M059J (cell line): ENCODE measurements at places on chromosomes 12 and 14. TPM values are rescaled to one million over a fixed set of nuclear protein-coding genes. Genes with fewer than 3 reads are reported as not detected.

- DNase-seq, result peak; percentile 74
Observed at GRCh38 chr12:120013659-120014380, 24.8 kb downstream of the BICDL1 start.

GRCh38 chr14:53882684-53883083, 73.9 kb downstream of the BMP4 start:
- DNase-seq, result peak; percentile 9

PTPRO gene
- total RNA-seq, result 0.02 and 0.32 TPM in 2 replicates

GRCh38 chr14:65993996-65994395, 492.2 kb upstream of the CCDC196 start:
- DNase-seq, result no peak

CLEC9A gene
- 0.07 TPM in 1 of 2 replicates, not detected in the other for total RNA-seq

DNA sequence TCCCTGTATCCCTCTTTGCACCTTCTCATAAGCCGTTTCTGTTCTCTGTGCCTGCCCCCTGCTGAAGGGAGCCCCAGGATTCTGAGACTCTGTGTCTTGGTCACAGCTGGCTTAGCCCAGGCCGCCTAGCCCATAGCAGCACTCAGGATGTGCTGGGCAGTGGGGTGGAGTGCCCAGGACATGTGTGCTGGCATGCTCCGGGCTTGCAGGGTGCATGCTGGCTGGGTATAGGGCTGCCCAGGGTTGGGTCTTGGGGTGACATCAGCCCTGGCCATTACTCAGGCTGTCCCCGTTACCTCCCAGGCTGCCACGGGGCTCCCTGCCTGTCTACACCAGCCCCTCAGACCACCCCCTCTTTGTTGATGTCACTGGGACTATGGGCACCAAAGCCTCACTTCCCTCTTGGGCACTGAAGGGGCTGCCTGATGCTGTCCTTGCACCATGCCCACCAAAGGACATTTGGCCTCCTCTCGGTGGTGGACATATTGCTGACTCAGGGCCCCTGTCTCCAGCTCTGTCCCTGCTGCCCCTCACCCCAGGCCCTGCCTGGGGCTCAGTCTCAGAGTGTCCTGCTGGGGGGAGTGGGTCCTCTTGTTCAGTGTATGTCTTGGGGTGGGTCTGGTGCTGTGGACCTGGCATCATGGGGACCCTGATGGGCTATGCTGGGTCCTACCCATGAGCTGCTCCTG, 2.4 kb downstream of the CEP170B start:
- no peak for DNase-seq

SLC2A14 gene
- total RNA-seq, result not detected in 2 replicates

MNAT1 gene
- total RNA-seq, result 81.6 and 99.3 TPM in 2 replicates

GRCh38 chr12:23008623-23009022, 383.7 kb downstream of the ETNK1 start:
- DNase-seq, result no peak

MUCL1 gene
- total RNA-seq, result not detected in 2 replicates

CEBPE gene
- not detected in 2 replicates for total RNA-seq

ORAI1 gene
- total RNA-seq, result 18.1 and 20.6 TPM in 2 replicates

GRCh38 chr12:26467351-26467750, 272.0 kb downstream of the SSPN start:
- DNase-seq, result no peak

- peak; percentile 59 for DNase-seq
Observed at GRCh38 chr12:3275171-3276041, 198.2 kb downstream of the TSPAN9 start.

- DNase-seq, result no peak
Observed at GRCh38 chr14:69345402-69345801, 52.7 kb downstream of the ERH start.

DNA sequence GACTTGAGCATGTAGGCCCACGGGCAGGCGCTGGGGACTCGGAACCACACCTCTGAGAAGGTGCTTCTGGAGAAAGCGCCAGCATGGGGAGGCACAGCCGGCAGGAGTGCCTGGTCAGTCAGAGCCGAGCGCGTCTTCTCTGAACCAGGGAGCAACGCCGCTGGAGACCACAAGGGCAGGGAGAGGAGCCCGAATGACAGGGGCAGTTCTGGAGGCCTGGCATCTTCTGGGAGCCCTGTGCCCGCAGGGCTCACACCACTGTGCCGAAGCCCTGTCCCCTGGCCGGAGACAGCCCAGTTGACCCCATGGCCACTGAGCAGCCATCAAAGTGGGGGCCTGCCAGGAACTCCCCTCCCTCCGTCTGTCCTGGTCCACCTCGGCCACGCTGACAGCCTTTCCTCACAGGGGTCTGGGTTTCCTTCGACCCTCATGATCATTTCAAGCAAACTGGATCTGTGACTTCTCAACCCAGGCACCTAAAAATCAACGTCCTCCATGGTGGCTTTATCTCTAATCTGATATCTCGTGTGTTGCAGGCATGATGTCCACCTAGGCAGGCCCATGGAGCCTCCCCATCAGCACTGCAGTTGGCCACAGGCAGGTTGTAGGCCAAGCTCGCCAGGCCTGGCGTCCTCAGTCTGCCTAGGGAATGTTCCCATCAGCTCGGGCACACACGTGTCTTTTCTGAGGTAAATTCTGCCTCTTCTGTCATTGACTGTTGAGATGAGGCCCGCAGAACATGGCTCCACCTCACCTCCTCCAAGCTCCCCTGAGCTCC, 299.3 kb upstream of the RTL1 start:
- DNase-seq, result no peak

- no peak for DNase-seq
Observed at GRCh38 chr14:69241577-69241976, 18.4 kb upstream of the GALNT16 start.

PRDM4 gene
- total RNA-seq, result 22.0 and 26.7 TPM in 2 replicates

DNA sequence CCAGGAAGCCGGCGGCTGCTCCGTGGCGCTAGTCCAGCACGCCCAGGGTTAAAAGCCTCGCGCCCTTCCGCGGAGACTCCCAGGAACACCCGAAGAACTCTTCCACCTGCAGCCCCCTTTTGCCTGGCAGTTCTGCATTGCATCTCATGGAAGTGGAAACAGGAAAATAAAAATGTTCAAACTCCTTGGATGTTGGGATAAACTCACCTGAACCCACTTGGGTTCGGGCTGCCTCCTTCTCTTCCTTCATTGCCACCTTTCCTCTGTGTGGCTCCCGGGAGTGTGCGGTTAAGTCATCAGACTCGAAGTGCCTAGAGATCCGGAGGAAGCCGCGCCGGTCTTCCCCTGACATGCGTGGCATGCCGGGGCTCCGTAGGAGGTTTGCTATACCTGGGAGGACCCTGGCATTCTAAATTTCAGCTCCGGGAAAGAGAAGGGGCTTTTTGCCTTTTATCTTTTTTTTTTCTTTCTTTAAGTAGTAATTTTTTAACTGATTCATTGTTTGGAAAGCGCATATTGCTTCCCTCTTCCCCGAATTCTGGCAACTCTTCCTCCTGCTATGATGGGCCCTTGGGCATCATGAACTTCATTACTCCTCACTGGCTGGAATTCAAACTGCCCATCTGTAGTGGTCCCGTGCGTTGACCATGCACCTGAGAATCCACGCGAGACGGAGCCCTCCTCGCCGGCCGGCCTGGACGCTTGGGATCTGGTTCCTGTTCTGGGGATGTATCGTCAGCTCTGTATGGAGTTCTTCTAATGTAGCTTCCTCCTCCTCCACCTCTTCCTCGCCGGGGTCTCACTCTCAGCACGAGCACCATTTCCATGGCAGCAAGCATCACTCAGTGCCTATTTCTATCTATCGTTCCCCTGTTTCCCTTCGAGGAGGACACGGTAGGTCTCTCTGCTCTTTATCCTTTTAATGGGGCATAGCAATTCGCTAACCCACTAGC, 931.4 kb downstream of the DIO2 start:
- DNase-seq, result peak; percentile 39

DNA sequence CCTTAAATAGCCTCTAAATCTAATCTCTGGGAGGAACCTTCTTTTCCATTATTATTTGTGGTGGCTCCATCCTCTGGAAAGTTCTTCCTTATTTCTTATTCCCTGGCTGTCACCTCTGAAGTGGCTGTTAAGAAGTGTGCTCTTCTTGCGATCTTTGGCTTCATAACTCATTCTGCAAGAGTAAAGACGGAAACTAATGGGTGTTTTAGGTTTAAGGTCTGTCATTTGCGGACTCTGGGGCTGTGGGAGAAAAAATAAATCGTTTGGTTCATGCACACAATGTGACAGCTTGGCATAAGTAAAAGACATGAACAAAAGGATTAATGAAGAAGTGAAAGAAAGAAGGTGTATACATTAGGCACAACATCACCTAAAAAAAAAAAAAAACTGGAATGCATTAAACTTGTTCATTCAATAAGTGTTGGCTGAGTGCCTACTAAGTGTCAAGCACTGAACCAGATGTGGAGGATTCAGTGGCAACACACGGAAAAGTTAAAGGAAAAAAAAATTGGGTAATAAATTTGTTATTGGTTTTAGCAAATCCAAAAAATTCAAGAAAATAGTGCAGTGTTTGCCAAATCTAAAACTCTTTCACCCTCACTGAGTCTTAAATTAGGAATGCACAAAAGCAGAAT, 99.5 kb downstream of the ERGIC2 start:
- DNase-seq, result no peak

DNA sequence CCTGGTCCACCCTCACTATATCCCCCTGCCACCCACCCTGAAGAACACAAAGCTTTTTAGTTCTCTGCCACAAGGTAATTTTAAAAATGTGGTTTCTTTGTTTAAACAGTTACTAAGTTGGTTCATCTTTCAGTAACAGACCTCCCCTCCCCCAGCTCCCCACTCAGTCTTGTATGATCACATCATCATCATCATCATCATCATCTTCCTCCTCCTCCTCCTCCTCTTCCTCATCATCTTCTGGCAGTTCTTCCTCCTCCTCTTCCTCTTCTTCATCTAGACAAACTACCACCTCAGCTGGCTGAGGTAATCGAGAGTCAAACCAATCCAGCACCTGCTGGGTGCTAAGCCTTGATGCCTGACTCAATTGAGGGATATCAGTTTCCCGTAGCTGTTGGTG, 10.5 kb downstream of the HOMEZ start:
- no peak for DNase-seq

DPY19L2 gene
- total RNA-seq, result 3.7 and 11.3 TPM in 2 replicates

- DNase-seq, result no peak
Observed at GRCh38 chr12:2976581-2976996, 17.4 kb downstream of the TEAD4 start.
